ENCODE measurements at places on chromosomes 6 and 20.

GRCh38 chr20:14193885-14194284 is 143.5 kb downstream of the FLRT3 start:
- no peak for DNase-seq

DNA sequence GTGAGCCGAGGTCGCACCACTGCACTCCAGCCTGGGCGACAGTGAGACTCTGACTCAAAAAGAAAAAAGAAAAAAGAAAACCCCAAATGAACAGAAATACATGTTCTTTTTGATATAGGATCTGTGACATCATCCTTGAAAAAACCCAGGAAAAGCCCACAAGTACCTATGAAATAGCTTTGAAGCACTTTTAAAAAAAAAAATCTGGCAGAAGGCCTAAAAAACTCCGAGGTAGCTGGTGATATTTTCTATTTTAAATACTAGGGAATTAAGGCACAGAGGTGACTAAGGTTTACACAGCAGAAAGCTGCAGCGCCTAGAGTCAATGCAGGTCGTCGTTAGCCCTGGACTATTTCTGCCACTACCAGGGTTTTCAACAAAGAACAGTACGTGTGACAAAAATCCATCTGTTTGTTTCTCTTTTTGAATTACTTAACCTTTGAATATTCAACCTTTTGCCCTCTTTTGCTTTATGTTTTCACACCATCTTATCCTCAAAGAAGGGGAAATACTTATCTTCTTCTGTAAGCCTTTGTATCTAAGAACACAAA is 39.4 kb upstream of the EEF1A1 start:
- DNase-seq: no peak

DNA sequence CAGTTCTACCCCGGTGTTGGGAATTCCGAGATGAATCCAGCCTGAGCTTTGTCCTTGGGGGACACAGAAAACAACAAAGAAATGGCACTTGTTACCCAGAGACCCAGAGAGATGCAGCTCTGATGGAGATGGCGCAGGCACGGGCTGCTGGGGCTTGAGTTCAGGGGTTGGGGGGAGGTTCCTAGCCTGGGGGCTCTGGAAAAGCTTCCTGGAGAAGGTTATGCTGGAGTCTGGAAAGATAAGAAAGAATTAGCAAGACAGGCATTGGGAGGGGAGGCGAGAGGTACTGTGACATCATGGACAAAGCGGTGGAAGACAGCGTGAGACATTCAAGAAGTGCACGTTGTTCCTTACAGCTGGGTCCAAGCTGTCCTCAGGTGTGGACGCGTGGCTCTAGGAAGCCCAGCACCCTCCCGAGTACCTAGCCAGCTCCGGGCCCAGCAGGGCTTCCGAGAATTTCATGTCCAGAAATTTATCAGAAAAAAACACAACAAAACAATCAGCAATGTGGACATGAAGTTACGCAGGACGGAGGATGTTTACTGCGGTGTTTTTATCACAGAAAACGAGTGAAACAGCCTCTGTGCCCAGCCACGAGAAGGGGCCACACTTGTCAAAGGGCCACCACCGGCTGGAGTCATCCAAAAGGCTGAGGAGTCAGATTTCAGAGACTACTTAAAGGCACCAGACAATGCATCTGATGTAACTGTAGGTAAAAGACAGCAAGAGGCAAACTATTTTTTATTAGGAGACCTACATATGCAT is 39.5 kb downstream of the C20orf203 start:
- DNase-seq: no peak

- no peak for DNase-seq
Observed at GRCh38 chr6:93962566-93962965, 543.2 kb upstream of the EPHA7 start.

DNA sequence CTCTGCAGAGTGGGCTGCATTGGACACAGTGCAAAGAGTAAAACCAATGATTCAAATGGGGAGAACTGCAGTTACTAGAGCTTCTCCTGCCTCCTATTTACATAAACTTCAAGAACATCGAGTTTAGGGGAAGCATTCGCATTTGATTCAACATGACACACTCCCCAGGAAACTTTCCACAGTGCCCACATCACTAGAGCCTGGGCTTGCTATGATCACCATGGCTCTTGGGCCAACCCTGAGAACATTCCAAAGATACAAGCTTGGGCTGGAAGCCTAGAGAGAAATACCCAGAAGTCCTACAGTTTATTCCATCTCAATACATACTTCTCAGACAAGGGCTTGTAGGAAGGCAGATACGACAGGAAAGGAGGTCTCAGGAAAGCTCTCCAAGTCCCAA is 337.9 kb downstream of the CD83 start:
- no peak for DNase-seq

- no peak for DNase-seq
Observed at GRCh38 chr20:57392512-57393271, 1.5 kb downstream of the RBM38 start.

GRCh38 chr20:51924509-51924908 is 122.2 kb upstream of the SALL4 start:
- no peak for DNase-seq

- DNase-seq: no peak
Observed at GRCh38 chr6:122081921-122082320, 317.5 kb upstream of the HSF2 start.

GRCh38 chr20:49283703-49284625 is 6.1 kb upstream of the ZNFX1 start:
- DNase-seq: no peak

DNA sequence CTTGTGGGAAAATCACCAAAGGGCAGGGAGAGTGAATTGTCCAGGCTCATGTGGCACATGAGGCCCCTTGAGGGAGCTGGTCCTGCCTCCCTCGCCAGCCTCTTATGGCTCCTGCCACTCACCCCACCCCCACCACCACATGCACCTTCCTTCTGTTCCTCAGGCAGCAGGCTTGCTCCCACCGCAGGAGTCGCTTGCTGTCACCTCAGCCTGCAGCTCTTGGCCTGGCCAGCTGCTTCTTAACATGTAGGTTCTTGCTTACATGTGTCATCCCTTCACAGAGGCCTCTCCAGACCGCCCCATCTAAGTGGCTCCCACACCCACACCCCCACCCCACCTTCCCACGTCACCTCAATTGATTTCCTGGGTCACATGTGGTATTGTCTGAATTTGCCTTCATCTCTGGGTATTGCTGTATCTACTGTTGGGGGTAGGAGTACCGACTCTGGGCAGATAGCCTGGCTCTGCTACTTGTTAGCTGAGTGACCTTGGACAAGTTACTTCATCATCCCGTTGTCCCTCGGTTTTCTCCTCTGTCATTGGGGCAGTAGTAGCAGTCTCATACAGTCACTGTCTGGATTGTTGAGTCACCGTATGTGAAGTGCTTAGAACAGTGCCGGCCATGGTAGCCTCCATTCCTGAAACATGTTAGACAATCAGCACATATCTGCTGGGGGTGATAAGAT is 41.7 kb downstream of the SLC9A8 start:
- DNase-seq: no peak

All from hypothalamus (tissue), 51 donors.